ENCODE measurements at places on chromosomes 13 and 19.

- no peak for DNase-seq
These were observed 617.7 kb downstream of the DCT start for GRCh38 chr13:93861818-93862217.

DNA sequence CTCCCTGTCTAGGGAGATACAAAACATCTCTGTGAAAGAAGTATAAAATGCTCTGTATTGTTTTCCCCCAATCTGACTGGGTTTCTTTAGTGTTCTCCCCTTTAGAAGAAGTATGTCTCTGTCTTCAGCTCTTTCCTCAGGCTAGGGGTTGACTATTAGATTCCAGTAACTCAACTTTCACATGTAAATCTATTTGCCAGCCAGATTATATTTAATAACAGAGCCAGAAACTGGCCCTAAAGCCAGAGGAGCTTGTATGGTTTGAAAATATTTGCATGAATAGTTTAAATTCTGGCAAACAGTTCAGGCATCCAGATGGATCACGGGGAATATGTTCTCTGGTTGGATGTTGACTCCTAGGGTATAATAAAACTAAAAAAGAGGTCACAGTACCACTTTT lies 22.3 kb upstream of the CYSLTR2 start:
- DNase-seq, result no peak

DNA sequence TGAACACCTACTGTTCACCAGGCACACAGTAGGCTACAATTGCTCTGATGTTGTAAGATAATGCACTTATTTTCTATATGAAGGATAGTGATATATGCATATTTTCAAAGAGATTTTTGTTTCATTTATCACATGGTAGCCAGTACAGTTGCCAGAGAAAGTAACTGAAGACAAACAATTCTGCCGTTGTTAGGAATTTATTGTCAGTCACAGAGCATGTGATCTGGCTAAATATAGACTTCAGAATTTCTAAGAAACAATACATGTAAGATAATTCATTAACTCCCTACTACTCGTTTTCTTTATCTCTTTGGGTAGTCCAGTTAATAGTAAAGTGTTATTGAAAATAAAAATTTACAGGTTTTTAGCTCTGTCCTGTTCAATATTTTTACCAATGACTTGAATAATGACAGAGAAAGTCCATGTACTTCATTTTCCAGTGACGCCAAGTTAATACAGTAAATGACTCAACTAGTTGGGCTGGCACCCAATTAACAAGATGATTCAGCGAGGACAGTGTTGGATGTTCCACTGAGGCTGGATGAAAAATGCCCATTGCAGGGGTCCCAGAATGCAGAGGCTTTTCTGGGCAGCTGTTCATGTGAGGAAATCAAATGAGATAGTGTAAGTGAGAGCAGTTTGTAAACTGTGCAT lies 35.6 kb downstream of the GJA3 start:
- no peak for DNase-seq

- DNase-seq, result no peak
These were observed 181.3 kb downstream of the PCDH9 start for GRCh38 chr13:67048821-67049150.

- no peak for DNase-seq
These were observed 90.2 kb downstream of the RAB20 start for GRCh38 chr13:110471156-110471832.

DNA sequence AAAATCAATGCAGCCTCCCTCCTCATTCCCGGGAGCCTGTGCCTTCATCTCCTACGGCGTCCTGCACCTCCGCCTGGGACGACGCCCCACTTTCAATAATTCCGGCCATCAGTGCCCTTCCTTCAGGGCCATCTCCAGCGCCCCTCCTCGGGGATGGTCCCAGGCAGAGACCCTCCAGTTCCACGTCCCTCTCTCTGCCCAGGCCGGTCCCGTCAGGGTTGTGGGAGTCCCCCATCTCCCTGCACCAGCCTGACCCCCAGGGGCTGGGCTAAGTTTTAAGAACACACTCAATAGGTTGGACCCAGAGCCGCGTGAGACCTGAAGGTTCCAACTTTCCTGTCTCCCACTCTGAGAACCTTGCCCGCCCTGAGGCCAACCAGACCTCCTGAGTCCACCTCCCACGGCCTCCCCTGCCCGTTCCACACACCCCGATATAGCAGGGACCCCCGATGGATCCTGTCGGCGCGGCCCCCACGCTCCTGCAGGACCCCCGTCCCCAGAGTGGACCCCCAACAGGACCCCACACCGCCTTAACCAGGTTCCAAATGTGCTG lies 646 bp downstream of the TMEM161A start:
- DNase-seq, result no peak

DNA sequence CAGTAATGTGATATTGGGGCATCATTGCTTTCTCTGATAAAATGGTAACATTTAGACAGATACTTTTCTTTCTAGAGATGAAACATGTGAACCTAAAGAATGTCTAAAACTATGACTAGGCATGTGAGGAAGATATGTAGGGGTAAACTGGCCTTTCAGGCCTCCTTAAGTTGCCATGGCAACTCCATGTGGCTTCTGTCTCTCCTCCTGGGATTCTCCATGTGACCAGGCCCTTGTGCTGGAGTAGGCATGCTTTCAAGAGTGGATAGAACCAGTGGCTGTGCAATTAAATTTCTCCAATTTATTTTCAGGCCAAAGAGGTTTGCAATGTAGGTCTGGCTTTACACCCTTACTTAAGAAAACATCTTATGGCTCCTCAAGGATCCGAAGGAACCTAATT lies 130.8 kb downstream of the OLFM4 start:
- DNase-seq, result no peak

- no peak for DNase-seq
These were observed 142.4 kb downstream of the MYCBP2 start for GRCh38 chr13:77184455-77184854.

DNA sequence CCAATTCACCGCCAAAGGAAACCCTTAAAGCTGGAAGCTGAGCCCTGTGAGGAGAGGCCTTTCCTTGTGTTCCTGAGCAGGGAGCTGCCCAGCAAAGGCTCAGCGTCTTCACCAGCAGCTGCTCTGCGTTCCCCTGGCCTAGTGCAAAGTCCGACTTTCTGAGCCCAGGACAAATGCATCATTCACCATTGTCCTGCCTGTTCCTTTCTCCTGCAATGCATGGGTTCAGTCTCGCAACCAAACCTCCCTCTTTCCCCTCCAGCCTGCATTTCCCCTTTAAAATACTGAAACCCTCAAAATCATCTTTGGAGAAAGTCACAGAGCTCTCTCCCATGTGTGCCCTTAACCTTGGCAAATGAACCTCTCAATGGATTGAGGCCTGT lies 12.9 kb upstream of the TMEM255B start:
- no peak for DNase-seq

GRCh38 chr19:3315676-3315973 lies 50.8 kb upstream of the NFIC start:
- DNase-seq, result no peak

- DNase-seq, result no peak
These were observed 19.0 kb downstream of the UPF1 start for GRCh38 chr19:18850471-18851375.

DNA sequence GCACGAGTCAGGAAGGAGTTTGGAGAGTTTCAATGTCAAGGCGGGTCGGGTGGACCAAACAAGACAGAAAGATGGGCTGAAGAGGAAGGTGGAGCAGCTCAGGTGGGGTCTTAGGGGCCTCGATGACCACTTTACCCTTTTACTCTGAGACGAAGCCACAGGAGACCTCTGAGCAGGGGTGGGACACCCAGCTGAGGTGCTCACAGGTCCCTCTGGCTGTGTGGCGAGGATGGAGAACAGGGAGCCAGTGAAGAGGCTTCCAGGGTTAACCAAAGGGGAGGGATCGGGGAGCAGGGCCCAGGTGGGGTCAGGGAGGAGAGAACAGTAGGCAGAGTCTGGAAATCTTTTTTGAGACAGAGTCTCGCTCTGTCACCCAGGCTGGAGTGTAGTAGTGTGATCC lies 2.0 kb upstream of the CCER2 start:
- no peak for DNase-seq

GRCh38 chr13:112431734-112432133 lies 55.6 kb downstream of the SPACA7 start:
- DNase-seq, result no peak

GRCh38 chr13:92967923-92968322 lies 258.7 kb upstream of the GPC6 start:
- DNase-seq, result no peak

DNA sequence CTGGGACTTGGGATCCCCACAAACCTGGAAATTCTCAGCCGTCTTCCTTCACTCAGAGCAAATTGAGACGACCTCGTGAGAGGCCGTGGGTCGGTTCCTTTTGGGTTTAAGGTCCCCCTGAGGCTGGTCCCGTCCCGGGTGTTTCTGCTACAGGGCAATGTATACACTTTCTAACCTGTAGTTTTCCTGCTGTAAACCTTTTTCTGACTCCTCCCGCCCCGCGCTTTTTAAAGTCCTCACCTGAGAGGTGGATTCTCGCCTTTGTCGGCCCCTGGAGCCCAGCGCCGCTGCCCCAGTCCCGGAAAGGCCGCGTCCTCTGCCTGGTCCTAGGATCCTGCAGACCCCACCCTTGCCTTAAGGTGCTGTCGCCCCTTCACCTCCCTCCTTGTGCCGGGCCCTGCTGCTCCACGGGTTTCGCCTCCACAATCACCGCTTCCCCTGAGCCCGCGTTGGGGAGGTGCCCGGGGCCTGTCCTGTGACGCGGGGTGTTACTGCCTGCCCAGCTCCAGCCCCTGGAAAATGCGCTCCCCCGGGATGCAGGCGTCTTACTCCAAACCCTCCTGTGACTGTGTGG lies 391 bp downstream of the ZNF761 start:
- no peak for DNase-seq

GRCh38 chr13:103031332-103031873 lies 34.8 kb downstream of the SLC10A2 start:
- DNase-seq, result no peak

DNA sequence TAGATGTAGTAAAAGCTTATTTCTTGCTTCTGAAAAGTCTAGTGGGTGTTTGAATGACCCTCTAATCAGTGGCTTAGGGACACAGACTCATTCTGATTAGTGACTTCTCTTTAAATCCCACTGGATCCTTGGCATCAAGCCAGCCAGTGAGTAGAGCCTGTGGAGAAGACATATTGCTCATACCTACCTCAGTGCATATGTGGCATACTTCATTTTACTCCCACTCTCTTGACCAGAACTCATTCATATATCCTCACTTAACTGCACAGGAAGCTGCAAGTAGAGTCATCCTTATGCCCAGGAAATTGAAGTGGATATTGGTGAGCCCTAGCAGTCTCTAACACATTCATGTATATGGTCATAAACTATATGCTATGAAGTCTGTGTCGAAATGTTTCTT lies 148.3 kb downstream of the PDS5B start:
- DNase-seq, result no peak

DNA sequence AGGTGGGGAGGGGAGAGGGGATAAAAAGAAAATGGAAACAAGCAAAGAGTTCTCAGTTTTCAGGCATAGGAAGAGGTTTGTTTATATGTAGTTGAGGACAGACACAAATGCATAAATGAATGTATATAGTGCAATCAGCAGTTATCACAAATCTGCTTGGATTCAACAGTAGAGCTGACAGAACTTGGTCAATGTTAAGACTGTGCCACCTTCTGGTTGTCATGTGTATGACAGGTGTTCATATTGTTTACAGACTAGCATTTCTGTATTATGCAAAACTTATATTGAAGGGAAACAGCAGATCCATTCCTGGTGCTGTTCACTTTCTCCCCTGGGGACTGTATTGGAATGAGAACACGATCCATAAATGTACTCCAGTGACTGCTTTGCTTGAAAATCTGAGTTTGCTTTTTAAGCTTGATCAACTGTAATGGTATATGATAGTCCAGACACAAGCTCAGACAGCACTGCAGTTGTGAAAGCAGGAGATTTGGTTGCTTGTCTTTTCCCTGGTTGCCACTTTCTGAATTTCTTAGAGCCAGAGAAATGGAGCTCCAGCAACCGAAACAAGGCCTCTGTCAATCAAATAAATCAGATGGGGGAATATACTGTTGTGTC lies 319.5 kb upstream of the OBI1 start:
- no peak for DNase-seq

DNA sequence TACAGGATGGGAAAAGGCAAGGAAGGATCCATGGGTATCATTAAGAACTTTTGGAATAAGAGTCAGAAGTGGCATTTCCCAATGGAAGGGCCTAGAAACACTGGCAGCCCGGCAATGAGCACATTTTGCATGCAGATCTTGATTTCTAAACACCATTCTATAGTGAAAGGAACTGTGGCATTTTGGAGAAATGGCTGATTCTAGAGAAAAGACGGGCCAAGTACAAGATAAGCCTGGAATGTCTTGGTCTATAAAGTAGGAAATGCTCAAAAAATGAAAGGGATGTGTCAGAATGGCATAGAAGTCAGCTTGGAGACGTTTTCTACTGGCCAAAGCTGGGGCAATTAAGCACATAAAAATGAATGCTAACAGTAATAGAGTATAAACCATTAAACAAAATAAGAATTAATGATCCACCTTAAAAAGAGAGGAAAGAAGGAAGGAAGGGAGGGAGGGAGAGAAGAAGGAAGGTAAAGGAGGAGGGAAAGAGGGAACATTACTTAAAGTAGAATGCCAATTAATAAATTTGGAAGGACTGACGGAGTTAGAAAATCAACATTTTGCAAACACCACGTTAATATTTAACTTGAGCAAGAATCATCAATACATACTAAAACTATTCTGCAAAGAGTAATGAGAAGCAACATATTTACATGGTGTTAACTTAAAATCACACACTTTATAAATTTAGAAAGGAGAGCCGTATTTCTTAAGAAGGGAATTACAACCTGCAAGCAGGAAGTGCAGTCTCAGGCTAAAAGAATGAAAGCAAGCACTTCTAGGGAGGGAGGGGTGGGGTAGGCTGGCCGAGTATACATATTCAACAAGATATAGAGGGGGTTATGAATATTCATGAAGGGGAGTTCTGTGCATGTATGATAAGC lies 78.9 kb downstream of the ANKRD10 start:
- DNase-seq, result no peak

DNA sequence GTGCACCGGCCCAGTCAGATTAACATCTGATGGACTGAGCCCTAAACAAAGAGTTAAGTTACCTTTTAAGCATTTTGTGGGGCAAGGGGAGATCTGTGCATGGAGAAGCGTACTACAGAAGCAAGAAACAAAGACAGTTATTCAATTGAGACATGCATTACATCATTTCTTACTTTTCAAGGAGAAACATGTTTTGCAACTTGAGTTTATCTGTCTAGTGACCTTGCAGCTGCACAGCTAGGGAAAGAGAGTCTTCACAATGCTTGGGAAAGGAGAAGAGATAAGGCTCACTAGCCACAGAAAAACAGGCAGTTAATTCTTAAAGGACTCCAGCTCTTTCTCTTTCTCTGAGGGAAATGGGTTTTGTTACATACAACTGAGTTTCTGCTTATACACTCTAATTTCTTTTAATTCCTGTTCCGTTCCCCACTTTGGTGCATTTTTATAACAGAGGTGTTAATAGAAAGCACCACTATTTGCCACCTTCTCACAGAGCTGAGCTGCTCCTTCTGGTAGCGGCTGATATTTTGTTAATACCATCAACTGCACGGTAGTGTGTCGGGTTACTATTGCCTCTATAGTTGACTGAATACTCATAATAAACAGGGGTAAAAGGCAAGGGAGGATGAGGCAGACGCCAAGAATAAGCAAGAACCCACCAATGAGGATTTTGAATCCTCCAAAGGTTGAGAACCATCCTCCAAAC lies 55.9 kb downstream of the ZNF431 start:
- DNase-seq, result no peak
